ENCODE measurements at places on chromosomes 11 and 22.

GRCh38 chr11:1934335-1935155 lies 12.6 kb upstream of the MRPL23 start:
- no peak for DNase-seq

DNA sequence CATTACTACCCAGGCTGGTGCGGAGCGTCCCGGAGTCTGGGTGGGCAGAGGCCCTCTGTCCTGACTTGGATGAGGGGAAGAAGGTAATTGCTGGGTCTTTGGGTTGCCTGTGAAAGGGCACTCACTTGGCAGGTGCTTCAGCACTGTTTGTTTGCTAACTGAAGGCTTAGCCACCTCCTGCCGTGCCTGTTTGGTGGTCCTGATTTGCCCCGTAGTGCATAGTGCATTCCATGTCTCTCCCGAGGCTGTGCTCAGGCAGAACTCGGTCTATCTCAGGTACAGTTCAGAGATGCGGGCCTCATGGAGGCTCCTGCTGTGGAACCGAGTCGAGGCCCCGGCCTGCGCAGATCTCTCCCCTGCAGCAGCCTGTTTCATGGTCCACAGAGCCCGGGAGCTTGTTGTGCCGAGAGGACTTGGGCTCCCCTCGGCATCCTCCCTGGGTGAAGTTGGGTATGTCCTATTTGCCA lies 146.2 kb downstream of the TBC1D22A start:
- no peak for DNase-seq

GRCh38 chr11:110862407-110862806 lies 150.2 kb upstream of the ARHGAP20 start:
- no peak for DNase-seq

DNA sequence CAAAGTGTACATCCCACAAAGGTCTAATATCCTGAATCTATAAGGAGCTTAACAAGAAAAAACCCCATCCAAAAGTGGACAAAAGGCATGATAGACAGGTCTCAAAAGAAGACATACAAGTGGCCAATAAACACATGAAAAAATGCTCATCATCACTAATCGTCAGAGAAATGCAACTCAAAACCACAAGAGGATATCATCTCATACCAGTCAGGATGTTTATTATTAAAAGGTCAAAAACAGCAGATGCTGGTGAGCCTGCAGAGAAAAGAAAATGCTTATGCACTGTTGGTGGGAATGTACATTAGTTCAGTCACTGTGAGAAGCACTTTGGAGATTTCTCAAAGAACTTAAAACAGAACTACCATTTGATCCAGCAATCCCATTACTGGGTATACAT lies 12.7 kb downstream of the LGALS12 start:
- no peak for DNase-seq

DNA sequence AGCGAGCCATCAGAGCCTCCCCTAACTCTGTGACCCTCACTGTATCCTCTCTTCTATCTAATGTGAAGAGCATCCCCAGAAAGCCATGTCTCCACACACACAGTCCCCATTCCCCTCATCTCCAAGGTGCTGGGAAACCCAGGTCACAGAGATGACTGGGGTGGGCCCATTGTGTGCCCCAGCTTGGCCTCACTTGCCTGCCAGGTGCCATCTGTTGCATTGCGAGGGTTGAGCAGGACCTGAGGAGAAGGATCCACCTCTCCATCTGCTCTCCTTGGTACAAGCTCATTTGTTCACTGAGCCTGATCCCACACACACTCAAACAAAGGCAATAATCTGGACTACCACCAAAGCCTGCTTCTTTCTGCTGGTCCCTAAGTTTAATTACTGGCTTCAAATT lies 118.8 kb downstream of the SPATA19 start:
- DNase-seq: no peak

DNA sequence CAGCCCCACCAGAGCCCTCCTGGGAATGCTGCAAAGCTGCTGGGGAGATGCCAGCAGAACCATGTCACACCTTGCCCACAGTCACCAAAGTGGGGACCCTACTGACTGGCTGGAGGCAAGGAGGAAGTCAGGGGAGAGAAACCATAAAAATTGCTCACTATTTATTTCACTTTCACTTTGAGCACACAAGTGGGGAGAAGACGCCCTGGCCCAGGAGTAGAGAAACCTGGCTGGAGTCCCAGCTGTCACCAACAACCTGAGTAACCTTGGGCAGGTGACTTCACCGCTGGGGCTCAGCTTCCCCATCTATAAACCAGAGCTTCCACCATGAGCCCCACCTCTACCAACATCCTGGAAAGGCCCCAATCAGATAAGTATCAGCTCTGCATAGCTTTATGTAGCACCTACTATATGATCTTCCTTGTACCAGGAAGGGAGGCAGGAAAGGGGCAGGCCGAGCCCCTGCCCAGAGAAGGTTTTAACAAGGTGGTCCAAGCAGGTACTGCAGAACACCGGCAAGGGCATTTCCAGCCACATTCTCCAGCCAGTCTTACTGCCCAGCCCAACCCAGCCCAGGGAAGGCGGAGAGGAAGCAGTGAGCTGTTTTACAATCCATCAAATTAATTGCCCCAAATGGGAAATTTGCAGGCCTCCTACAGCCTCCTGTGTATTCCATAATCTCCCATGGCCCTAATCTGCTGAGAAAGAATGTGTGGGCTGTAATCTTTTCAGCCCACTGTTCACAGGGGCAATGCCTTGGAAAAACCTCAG lies 27.6 kb downstream of the PLEKHA7 start:
- DNase-seq: no peak

DNA sequence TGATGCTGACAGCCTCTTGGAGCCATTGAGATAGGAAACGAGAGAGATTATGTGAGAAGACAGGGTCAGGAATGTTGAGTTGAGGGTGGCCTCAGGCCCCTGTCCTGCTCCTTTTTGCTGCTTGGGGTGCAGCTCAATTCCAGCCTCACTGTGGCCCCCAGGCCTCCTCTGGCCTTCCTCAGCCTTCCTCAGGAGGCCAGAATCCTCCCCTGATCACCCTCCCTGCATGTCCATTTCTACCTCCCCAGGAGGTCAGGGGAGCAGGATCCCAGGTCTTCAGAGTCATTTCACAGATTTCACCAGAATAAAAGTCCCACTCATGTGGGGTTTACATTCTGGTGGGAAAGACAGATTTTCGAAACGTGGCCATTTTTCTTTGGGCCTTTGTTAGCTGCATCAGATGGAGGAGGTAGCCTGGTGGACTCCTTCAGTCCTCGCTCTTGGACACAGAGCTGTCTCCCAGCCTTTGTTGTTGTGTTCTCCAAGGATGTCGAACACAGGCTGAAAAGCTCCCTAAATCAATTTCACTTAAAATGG lies 2.2 kb upstream of the KCNQ1OT1 start:
- DNase-seq: no peak

- no peak for DNase-seq
Observed at GRCh38 chr11:65797711-65798110, 10.8 kb downstream of the OVOL1 start.

GRCh38 chr11:133635244-133635739 lies 103.0 kb upstream of the OPCML start:
- DNase-seq: no peak

DNA sequence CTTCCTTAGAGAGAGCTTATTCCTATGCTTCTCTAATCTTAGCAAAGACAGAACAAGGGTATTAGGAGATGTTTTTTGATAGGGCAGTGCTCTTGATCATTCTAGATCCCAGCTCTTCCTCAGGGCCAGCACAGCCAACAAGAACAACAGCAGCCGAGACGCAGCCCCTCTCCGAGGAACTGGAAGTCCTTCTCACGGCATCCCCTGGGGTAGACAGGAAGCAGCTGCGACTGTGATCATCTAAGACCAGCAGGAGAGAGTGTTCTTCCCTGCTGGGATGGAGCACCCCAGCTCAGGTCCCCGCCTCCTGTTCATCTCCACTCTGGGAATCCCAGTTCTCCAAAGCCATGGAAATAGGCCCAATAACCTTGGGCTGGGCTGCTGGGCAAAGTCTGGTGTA lies 29.6 kb downstream of the IRAG1 start:
- no peak for DNase-seq

DNA sequence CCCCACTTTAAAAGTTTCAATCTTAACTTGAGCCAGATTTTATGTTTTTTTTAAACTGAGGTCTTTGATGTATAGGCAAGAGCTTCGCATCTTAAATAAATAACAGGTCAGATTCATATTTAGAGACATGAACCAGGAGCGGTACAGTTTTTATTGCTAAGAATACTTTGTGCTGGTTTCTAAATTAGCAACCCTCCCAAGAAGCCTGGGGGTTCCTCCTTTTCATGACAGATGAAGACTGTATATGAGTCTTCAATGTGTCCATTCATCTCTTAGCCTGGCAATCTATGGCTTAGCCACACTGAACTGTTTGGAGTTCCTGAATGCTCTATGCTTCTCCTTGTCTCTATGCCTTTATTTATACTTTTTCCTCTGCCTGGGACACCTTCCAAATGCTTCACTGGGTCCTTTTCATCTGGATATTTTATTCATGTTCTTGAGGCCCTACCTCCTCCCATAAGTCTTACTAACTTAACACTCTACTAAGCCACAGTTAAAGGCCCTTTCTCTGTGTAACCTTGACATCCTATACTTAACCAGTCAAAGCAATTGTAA lies 338.6 kb downstream of the INSC start:
- DNase-seq: no peak

- DNase-seq: no peak
Observed at GRCh38 chr11:77497368-77497767, 23.5 kb upstream of the PAK1 start.

- no peak for DNase-seq
Observed at GRCh38 chr22:38148245-38148644, 33.4 kb downstream of the PLA2G6 start.

DNA sequence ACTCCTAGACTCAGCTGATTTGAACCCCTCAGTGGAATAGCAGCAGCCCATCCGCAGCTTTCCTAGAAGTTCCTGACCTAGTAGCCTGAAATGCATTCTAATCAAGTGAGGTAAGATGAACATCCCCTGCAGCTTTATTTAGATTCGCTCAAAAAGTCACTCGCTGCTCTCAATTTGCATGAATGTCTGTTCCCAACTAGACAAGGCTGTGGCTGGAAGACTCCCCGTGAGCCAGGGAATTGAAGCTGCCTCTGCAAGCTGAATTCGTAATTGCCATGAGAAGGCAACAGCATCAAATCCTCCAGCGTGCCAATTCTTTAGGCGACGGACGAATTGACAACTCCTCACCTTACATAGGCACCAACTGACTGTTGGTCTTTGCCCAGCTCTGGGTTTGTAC lies 17.1 kb upstream of the SCN3B start:
- DNase-seq: no peak

DNA sequence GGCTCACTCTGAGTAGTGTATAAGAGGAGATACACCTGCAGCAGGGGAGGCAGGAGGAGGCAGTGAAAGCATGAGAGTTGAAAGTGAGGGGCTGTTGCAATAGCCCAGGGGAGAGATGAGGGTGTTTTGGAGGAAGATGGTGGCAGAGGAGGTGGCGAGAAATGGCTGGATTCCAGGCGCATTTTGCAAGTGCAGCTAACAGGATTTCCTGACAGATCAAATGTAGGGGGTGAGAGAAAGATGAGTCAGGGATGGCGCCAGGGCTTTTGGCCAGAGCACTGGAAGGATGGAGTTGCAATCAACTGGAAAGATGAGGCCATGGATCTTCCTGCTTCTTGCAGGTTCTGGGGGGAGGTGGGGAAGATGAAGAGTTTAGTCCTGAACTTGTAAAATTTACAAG lies 16.8 kb upstream of the TSPAN18 start:
- no peak for DNase-seq
